Aorta (tissue), 5 donors: ENCODE measurements at places on chromosomes 16 and 17. TPM values are rescaled to one million over a fixed set of nuclear protein-coding genes. Genes with fewer than 3 reads are reported as not detected.

IGF2BP1 gene
- total RNA-seq: not detected

- DNase-seq: no peak
These were observed 632 bp downstream of the BAIAP3 start for GRCh38 chr16:1333854-1334700.

DNA sequence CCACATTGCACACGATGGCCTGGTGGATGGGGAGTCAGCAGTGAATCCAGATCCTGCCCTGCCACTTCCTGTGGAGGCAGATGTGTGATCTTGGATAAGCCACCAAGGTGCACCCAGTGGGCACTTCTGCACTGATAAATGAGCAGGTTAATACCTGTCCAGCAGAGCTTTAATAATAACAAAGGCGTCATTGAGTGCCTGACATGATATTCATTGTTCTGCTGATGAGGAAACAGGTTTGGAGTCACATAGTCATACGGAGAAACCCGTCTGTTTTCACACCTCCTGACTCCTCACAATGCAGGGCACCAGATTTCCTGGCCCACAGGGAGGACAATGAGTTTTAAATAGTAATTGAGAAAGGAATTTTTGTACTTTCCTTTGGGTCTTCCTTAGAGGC, 324.6 kb upstream of the CDH5 start:
- no peak for DNase-seq

- DNase-seq: no peak
These were observed 11.0 kb downstream of the SLC6A4 start for GRCh38 chr17:30224419-30224960.

DNA sequence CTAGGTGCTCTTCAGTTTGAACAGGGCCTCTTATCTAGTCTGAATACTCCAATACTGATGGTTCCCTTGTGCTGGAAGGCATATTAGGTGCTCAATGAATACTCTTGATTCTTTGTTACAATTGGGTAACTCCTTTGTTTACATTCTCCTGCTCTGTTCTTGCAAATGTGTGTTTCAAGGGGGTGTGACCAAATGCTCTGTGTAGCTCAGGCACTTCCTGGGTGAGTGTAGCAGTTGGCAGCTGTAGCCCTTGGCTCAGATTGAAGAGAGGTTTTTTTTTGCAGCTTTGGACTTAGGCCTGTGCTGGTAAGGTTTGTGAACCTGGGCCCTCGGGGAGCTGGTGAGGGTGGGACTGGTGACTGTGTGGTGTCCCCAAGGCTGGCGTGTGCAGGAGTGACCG, 20.2 kb downstream of the TBCD start:
- no peak for DNase-seq

GRCh38 chr16:25786748-25787147, 95.0 kb downstream of the HS3ST4 start:
- DNase-seq: no peak
